Forelimb muscle (tissue), 1 donor: ENCODE measurements at places on chromosomes 1 and 21. TPM values are rescaled to one million over a fixed set of nuclear protein-coding genes. Genes with fewer than 3 reads are reported as not detected.

DNA sequence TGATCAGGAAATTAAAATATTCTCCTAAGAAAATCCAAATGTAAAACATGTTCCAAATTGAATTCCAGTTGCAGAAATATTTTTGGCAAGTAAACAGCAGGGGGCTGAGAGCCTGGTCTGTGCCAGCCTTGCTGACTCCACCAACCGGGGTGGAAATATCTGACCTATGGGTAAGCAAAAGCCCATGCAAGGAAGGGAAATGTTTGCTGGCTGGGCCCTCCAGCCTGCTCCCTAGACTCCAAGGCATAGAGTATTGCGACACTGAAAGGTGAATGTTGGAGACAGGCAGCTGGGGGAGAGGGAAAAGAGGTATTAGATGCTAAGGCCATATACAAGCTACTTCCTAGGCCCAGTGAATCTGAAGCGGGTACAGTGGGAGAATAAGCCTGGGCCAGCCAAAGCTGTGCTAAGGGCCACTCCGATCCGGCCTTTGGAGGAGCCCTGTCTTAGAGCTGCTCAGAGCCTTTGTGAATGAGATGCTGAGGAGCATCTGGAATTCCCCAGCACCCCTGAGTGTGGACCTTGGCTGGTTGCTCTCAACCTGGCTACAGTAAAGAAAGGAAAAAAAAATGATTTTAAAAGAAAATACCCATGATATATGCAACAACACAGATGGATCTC, 24.9 kb upstream of the ATP1B1 start:
- no peak for DNase-seq

GRCh38 chr1:211194826-211195225, 60.9 kb upstream of the KCNH1 start:
- DNase-seq = no peak

DNA sequence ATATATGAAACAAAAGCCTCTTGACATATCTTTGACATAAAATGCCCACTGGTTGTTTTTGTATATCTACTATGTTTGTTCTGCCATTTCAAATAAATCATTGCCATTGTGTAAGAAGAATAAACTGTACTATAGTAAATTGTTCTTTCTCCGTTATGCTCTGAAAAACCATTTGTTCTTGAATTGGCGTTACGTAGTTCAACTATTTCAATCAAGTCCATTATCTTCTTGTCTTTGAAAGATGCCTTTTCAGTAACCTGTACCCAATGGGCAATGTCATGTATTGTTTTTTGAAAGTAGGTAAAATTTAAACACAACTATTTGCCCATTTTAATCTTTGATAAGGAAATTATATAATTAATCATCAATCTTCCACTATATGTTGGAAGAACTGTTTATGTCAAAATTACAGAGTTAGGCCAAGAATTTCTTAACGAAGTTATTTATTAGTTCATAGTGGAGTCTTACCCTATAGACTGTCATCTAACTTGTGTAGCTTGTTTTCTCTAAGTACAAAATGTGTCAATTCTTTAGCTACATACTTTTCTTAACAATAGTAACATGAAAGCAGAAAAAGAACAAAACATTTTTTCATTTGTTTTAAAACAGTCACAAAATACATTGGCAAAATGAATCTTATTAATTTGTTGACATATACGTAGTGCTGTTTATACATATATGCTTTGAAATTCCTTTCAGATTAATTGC, 294.8 kb downstream of the PTPRC start:
- DNase-seq = no peak

GRCh38 chr1:9687874-9688582, 36.5 kb downstream of the PIK3CD start:
- DNase-seq = no peak

DNA sequence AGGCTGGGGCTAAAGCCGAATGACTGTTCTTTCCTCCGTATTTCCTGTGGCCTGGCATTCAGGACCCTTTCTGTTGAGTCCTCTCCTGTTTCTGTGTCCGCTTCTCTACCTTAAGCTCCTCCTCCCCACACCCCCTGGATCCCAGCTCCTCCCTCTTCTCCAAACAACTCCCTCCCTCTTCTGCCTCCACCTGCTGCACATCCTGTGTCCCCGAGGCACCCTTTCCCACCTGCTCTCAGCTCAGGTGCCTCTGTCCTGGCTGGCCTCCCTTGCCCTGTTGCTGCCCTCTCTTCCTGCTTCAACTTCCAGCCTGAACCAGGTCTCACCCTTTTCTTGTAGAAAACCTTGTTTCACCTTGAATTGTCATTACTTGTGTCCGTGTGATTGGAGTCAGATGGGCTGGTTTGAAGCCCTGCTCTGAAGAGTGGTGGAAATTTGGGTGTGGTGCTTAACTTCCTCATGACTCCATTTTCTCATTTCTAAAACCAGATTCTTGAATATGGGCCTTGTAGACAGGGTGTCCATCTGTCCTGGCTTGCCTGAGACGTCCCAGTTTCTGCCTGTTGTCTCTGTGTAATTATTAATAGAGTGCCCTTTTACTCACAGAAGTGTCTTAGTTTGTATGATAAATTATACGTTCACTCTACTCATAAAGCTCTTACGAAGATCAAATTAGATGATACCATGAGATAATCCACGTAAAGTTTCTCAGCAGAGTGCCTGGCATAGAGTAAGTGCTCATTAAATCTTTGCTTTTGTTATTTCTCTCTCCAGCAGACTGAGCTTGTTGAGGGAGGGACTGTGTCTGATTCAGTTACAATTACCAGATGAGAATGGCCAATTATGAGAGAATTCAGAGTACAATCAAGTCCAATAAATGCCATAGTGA, 58.9 kb upstream of the TRABD2B start:
- DNase-seq = no peak

DNA sequence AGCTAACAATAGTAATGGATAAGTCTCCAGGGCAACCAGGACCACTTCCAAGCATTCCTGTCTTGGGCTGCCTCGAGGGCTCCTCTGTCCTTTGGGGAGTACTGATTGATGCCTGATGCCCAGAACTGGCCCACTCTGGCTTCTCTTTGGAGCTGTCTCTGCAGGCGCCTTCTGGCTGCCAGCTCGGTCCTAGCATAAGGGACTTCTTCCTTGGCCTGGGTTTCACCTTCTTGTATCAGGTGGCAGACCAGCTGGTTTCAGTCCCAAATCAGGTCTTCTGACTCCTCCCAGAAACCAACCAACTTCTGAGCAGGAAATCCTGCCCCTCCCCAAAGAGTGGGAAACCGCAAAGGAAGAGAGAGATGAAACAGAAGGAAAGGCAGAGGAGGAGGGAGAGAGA, 10.6 kb downstream of the G0S2 start:
- no peak for DNase-seq

BSND gene
- polyA plus RNA-seq = 0.04 TPM

CGN gene
- 0.52 TPM for polyA plus RNA-seq

FUBP1 gene
- 174 TPM for polyA plus RNA-seq

ATP5PB gene
- polyA plus RNA-seq = 280 TPM

TCHH gene
- 0.03 TPM for polyA plus RNA-seq

TNFRSF14 gene
- 11.2 TPM for polyA plus RNA-seq
